ENCODE measurements at places on chromosomes 2 and 18. TPM values are rescaled to one million over a fixed set of nuclear protein-coding genes. Genes with fewer than 3 reads are reported as not detected.

PRKD3 gene
- 38.3 TPM for total RNA-seq

- H3K4me1 ChIP-seq: no peaks in the 10 kb centered on the region
- no peak overlapping the region for H3K4me3 ChIP-seq
- H3K36me3 ChIP-seq: no peaks in the 10 kb centered on the region
- DNase-seq: no peak
- no peak overlapping the region for H3K27ac ChIP-seq
These were observed 54.0 kb downstream of the EMILIN2 start for GRCh38 chr18:2900684-2901422.

DNA sequence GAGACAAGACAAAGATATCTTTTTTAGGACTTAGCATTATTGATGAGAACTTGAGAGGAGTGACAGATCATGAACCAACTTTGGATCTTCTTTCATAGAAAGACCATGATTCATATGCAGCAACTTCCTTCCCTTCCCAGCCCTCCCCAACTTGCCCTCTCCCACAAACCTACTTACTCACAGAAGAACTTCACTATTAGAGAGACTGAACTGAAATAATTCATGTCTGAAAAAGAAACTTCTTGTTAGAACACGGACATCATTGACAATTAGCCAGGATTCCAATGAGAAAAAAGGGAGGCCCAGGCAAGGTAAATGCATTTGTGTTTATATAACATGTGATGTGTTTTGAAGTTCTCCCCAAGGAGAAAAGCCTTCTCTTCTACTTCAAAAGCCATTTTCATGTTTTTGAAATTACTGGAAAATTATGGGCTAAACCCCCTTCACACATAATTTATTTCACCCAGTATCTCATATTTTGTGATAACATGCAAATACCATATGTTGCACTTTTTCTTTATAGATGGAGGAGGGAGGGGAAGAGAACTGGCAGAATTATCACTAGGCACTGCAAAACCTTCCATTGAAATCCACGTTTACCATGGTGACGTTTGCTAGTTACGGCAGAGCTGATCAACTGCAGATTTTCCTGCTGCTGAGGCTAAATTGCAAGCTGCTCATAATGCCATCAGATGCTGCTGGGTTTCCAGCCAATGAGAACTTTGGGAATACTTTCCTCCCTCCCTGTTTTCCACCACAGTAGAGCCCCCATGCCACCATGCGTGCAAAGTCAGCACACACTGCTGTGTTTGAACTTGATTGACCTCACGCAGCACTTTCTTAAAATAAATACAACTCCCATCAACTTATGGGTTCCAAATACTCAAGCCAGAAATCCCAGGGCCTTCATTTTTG, 294.7 kb downstream of the MEIS1 start:
- H3K36me3 ChIP-seq: no peaks in the 10 kb centered on the region
- no peaks in the 10 kb centered on the region for H3K4me1 ChIP-seq
- H3K27ac ChIP-seq: no peak overlapping the region
- no peak overlapping the region for H3K4me3 ChIP-seq
- H3K27me3 ChIP-seq: no peaks in the 10 kb centered on the region
- no peak for DNase-seq

DNA sequence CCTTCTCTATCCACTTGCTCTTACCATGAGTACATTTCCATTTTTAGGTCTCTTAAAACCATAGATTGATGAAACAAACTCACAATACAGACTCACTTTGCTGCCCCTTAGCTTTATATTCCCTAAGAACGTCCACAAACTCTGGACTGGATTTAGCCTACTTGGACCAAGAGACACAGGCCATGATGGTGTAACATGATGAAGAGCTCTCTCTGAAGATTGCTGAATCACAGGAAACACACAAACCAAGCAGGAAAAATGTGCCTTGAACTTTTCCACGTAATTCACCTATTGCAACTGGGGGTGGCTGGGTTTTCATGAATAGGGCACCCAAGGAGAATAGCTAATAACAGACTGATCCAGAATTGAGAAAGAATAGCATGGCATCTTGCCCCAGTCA, 201.7 kb upstream of the RBBP8 start:
- no peaks in the 10 kb centered on the region for H3K4me1 ChIP-seq
- DNase-seq: no peak
- no peak overlapping the region for H3K4me3 ChIP-seq
- H3K27ac ChIP-seq: no peak overlapping the region
- no peaks in the 10 kb centered on the region for H3K36me3 ChIP-seq
- no peaks in the 10 kb centered on the region for H3K27me3 ChIP-seq

SLC19A3 gene
- total RNA-seq: not detected

GRCh38 chr2:127437781-127438726, 19.8 kb downstream of the PROC start:
- no peak overlapping the region for H3K27ac ChIP-seq
- no peak overlapping the region for H3K4me3 ChIP-seq
- H3K4me1 ChIP-seq: no peaks in the 10 kb centered on the region
- H3K36me3 ChIP-seq: no peaks in the 10 kb centered on the region
- H3K27me3 ChIP-seq: no peaks in the 10 kb centered on the region
- DNase-seq: no peak

- no peak for DNase-seq
- H3K36me3 ChIP-seq: no peaks in the 10 kb centered on the region
- H3K4me3 ChIP-seq: peak overlapping the region; percentile 36
- no peaks in the 10 kb centered on the region for H3K27me3 ChIP-seq
These were observed 24.1 kb downstream of the TRABD2A start for GRCh38 chr2:84856787-84857186.

- H3K36me3 ChIP-seq: no peaks in the 10 kb centered on the region
- H3K4me1 ChIP-seq: no peaks in the 10 kb centered on the region
- no peaks in the 10 kb centered on the region for H3K27me3 ChIP-seq
- no peak overlapping the region for H3K27ac ChIP-seq
These were observed 573.5 kb downstream of the DSC3 start for GRCh38 chr18:30469091-30469490.

DNA sequence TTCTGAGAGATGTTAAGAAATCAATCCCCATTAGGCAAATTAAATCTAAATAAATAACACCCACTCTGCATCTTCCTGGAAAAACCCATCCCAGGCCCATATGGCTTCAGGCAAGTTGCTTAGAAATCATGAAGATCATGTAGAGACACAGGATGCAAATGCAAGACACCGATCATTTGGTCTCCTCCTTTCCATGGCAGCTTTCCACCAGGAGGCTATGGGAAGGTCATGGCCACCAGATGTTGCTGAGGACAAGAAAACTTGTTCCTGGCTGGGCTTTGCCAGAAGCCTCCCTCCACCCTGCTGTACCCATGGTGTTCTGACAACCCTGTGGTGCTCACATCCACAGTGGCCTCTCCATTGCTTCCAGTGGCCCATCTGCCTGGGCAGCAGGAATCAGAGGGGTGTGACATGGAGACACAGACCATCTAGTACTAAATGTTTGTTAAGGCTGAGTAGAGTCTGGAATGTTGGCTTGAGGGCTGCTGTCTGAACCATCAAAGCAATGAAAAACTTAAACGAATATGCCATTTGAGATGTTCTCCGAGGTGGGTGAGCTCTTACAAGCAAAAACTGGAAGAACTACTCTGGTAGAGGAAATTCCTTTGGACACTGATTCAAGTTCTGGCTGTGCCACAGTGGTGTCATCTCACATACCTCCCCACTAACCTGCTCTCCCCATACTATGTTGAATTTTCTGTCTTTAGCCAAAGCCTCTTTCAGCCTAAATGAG, 293.2 kb downstream of the TNS1 start:
- H3K27me3 ChIP-seq: no peaks in the 10 kb centered on the region
- no peak for DNase-seq
- peaks cover 3% of the 10 kb centered on the region for H3K4me1 ChIP-seq
- H3K27ac ChIP-seq: no peak overlapping the region
- H3K4me3 ChIP-seq: no peak overlapping the region
- H3K36me3 ChIP-seq: no peaks in the 10 kb centered on the region

DNA sequence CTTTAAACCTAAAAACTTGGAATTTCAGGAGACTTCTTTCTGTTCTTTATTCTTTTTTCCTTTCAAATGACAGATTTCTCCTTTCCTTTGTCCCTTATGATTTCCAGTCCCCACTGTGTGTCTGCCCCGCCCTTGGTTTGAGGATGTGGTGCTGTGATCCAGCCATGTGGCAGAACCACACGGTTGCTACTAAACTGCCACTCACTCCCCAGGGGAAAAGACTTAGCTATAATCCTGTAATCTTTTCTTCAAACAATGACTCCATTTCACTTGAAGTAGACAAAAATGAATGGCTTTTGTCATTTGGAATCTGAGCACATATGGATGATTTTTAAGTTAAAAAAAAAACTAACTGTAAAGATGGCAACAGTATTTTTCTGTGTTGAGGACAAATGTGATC, 76.2 kb upstream of the STAM2 start:
- H3K27ac ChIP-seq: no peak overlapping the region
- no peaks in the 10 kb centered on the region for H3K27me3 ChIP-seq
- H3K4me1 ChIP-seq: no peaks in the 10 kb centered on the region
- no peak for DNase-seq
- H3K4me3 ChIP-seq: no peak overlapping the region

- H3K4me1 ChIP-seq: no peaks in the 10 kb centered on the region
- no peak overlapping the region for H3K4me3 ChIP-seq
- H3K27me3 ChIP-seq: no peaks in the 10 kb centered on the region
- no peaks in the 10 kb centered on the region for H3K36me3 ChIP-seq
These were observed 34.0 kb downstream of the EML6 start for GRCh38 chr2:54757500-54757899.

IL1F10 gene
- not detected for total RNA-seq

GRCh38 chr2:237896507-237896892, 37.1 kb downstream of the RAMP1 start:
- DNase-seq: no peak
- no peaks in the 10 kb centered on the region for H3K27me3 ChIP-seq
- H3K4me3 ChIP-seq: no peak overlapping the region
- H3K4me1 ChIP-seq: peaks cover 32% of the 10 kb centered on the region
- H3K27ac ChIP-seq: no peak overlapping the region
- H3K36me3 ChIP-seq: no peaks in the 10 kb centered on the region

GRCh38 chr2:105072039-105072438, 34.2 kb downstream of the MRPS9 start:
- no peak overlapping the region for H3K4me3 ChIP-seq
- H3K36me3 ChIP-seq: no peaks in the 10 kb centered on the region
- no peaks in the 10 kb centered on the region for H3K27me3 ChIP-seq

ERICH2 gene
- not detected for total RNA-seq

- H3K27me3 ChIP-seq: no peaks in the 10 kb centered on the region
- DNase-seq: no peak
- H3K36me3 ChIP-seq: no peaks in the 10 kb centered on the region
- H3K4me1 ChIP-seq: no peaks in the 10 kb centered on the region
These were observed 812.6 kb upstream of the LRATD1 start for GRCh38 chr2:13819896-13820295.

RAB17 gene
- not detected for total RNA-seq

DNA sequence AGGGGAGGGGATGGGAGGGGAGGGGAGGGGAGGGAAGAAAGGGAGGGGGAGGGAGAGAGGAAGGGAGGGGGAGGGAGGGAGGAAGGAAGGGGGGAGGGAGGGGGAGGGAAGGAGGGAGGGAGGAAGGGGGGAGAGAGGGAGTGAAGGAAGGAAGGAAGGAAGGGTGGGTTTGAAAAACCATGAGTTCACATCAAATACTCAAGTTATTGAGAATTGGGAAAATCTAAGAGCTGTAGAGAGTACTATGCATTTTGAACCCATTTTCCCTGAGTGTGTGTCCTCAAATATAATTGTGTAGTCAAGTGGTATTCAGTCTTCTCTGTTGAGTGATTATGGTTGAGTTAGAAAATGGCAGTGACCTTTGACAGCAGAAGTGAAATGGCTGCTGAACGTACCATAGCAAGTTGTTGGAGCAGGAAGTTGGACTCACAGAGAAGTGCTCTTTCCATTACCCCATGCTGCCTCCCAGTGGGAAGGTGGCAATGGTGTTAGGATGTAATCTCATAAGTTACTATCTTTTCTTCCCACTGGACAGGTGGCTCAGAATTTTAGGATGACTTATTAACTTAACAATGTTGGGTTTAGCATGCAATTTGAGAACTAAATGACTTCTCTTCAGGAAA, 214.6 kb downstream of the SETBP1 start:
- H3K4me3 ChIP-seq: no peak overlapping the region
- no peak for DNase-seq
- no peaks in the 10 kb centered on the region for H3K36me3 ChIP-seq

GRCh38 chr18:76397631-76398030, 97.4 kb downstream of the ZNF516 start:
- DNase-seq: no peak
- H3K4me3 ChIP-seq: no peak overlapping the region
- H3K36me3 ChIP-seq: no peaks in the 10 kb centered on the region
- no peak overlapping the region for H3K27ac ChIP-seq
- no peaks in the 10 kb centered on the region for H3K27me3 ChIP-seq

- DNase-seq: no peak
- no peak overlapping the region for H3K27ac ChIP-seq
- no peaks in the 10 kb centered on the region for H3K27me3 ChIP-seq
- no peaks in the 10 kb centered on the region for H3K4me1 ChIP-seq
These were observed 272.9 kb upstream of the NRP2 start for GRCh38 chr2:205409411-205409810.

DNA sequence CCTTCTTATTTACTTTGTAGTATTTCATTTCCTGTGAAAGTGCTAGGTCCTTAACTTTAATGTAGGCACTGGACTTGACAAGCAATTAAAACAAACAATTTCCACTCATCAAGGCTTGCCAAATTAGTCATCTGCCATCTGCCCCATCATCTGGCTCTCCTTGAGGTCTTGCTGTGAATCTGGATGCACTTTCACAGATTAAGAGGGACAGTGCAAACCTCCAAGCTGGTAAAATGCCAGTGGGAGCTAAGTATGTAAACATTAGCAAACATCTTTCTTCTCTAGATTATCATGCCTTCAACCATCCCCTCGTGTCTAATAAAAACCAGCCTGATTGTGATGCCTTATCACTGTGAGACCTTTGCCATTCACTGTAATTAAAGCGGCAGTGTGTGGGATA, 402.9 kb downstream of the ERBB4 start:
- no peaks in the 10 kb centered on the region for H3K36me3 ChIP-seq
- H3K27me3 ChIP-seq: no peaks in the 10 kb centered on the region

DNA sequence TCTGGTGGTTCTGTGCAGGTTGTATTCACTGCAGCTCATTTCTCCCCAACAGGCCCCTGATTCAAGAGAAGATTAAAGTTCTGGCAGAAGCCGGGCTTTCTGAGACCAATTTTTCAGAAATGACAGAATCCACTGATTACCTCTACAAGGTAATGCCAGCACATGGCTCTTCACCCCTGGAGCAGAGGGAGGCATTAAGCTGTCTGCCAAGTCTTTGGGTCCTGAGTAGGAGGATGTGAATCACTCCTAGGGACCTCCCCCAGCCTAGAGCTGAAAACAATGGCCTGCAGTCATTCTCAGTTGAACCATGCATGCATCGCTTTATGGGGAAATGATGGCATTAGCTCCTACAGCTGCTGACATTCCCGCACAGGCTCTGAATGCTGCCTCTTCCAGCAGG, 20.5 kb upstream of the RPL37A start:
- no peak overlapping the region for H3K27ac ChIP-seq
- H3K36me3 ChIP-seq: peaks cover 26% of the 10 kb centered on the region
- no peaks in the 10 kb centered on the region for H3K27me3 ChIP-seq
- no peak overlapping the region for H3K4me3 ChIP-seq
- H3K4me1 ChIP-seq: peaks cover 5% of the 10 kb centered on the region

DNA sequence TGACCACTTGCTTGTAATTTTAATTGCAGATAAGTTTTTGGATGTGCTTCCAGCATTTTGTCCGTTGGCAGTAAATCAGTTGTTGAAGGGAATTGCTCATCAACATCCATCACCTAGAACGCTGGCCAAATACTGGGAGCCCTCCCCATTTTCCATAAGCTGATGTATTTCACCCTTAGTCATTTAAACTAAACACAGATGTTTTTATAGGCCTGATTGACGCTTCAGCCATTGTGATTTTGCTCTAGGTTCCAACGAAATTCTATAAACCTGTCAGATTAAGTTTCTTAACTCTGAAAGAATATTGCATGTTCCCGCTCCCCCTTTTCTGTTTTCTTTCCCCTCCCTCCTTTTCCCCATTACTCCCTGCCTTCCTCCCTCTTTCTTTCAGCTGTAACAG, 1.0 kb upstream of the RPRM start:
- no peak overlapping the region for H3K27ac ChIP-seq
- H3K4me1 ChIP-seq: peaks cover 21% of the 10 kb centered on the region
- H3K36me3 ChIP-seq: no peaks in the 10 kb centered on the region
- peaks cover 21% of the 10 kb centered on the region for H3K27me3 ChIP-seq

All from CD8-positive, alpha-beta memory T cell (primary cell).